DMS53 (cell line): ENCODE measurements at places on chromosomes 1 and 21.

- DNase-seq, result no peak
These were observed 84.9 kb downstream of the PTPN14 start for GRCh38 chr1:214466403-214467077.

DNA sequence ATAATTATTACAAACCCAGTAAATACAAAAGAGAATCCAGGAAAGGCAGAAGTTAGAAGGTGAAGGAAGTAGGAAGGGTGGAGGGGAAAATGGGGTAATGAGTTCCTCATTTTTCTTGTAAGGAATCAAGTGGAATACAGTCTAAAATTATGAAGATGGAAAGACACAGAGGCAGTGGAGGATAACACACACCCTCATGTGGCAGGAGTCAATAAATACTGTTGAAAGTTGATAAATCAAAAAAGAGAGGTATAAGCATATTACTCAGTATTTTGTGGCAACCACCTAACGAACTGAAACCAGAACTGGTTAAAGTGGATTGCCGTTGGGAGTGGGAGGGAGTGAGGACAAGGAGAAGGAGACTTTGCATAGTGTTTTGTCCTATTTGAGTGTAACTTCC is 78.6 kb upstream of the SLC44A3 start:
- no peak for DNase-seq

DNA sequence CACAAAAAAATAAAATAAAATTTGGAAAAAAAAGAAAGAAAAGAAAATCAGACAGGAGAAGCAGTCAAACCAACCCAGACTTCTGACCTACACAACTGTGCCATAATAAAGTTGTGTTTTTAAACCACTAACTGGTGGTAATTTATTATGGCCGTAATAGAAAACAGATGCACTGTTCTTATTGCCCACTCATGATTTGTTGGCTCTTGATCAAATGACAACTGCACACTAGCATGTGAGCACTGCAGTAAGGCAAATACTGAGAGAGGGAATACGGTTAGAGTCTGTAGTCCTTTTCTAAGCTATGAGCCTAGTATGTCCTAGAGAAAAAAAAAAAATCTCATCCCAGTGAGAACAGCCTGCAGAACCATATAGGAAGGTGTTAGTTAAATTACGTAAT is 61.2 kb upstream of the TNR start:
- DNase-seq, result no peak

- DNase-seq, result peak; percentile 14
These were observed 16.9 kb upstream of the IFNGR2 start for GRCh38 chr21:33386222-33386784.

DNA sequence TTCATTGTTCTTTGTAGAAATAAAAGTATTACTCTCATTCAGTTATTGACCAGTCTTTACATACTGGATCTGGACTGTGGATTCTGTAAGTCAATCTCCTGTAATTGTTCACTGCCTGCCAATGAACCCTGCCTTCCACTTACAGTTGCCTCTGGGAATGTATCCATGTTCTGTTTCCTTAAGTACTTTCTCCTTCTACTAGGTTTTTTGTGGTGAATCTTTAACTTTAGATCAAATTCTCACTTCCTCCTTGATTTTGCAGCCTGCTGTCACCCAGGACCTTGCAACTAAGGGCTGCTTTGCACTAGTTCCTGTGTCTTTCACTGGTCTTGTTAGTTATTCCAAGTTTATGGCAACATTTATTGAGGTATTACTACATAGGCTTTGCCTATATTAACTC is 28.2 kb upstream of the ANKRD13C start:
- DNase-seq, result no peak

DNA sequence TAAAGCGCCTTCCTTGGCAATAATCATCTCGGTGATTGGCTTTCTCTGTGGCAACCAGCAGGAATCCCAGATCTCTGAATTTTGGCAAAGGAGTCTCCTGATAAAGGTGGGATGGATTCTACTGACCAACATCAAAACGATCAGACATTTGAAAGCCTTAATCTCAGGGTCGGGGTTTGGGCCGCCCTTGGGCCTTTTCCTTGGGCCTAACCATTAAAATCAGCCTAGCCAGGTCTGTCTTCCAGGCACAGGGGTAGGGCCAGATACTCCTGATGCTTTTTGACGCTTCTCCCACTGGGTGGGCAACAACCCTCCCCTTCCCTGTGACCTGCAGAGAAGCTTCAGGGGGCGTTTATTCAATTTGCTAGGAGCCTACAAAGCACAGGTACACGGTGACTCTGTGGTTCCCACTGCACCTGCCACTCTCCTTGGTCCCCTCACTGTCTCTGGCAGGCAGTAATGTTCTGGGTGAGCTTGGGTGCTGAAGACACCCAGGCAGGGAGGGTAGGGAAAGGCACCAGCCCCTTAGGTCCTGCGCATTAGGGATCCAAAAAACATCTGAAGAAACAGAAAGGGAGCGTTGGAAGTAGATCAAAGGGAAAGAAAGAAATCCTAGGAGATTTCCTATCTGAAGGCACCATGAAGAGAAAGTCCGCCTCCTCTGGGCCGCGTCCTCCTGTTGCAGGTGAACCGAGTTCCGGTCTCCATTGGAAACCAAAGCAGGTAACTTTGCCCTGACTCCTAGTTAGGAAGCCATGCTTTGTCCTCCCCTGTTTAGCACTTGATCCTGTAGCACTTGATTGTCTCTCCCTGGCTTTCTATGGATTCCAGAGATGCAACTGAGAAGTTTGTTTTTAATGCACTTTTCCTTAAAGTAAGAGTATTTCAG is 12.3 kb downstream of the RNU1-2 start:
- DNase-seq, result no peak

GRCh38 chr1:205262731-205263171 is 35.0 kb downstream of the TMCC2 start:
- no peak for DNase-seq

DNA sequence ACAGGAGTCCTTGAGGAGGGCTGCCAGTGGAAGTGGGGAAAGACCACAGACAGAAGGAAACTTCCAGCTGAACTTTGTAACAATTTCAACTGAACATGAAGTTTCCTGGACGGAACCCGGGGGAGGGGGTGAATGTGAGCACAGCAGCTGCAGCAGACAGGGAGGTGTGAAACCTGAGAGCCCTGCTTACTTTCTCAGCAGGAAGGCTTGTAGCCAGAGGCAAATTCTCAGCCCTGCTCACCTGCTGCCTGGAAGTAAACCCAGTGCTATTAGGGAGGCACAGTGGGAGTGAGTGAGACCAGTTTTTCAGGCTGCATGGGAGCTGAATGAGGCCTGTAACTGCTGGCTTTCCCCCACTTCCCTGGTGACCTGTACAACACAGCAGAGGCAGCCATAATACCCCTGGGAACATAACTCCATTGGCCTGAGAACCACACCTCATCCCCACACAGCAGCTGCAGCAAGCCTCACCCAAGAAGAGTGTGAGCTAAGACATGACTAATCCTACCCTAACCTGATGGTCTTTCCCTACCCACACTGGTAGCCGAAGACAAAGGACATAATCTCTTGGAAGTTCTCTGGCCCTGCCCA is 9.6 kb upstream of the SPRR2F start:
- no peak for DNase-seq

DNA sequence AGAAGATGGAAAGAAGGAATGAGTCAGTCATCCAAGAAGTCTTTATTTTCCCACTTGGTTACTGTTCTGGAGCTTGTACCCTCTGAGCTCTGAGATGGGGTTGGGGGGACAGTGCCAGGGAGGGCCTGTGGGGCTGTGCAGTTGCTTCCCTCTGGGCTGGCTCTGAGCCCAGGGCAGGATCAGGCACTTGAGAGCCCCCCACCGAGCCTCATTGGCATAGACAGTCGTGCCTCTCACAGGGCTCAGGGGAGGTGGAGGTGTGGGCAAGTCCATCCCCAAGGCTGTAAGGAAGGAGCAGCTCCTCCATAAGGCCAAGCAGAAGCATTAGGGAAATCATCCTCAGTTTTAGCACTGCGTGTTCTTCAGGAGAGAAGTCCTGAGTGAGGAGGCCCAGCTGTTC is 2.5 kb upstream of the ARL8A start:
- DNase-seq, result no peak

DNA sequence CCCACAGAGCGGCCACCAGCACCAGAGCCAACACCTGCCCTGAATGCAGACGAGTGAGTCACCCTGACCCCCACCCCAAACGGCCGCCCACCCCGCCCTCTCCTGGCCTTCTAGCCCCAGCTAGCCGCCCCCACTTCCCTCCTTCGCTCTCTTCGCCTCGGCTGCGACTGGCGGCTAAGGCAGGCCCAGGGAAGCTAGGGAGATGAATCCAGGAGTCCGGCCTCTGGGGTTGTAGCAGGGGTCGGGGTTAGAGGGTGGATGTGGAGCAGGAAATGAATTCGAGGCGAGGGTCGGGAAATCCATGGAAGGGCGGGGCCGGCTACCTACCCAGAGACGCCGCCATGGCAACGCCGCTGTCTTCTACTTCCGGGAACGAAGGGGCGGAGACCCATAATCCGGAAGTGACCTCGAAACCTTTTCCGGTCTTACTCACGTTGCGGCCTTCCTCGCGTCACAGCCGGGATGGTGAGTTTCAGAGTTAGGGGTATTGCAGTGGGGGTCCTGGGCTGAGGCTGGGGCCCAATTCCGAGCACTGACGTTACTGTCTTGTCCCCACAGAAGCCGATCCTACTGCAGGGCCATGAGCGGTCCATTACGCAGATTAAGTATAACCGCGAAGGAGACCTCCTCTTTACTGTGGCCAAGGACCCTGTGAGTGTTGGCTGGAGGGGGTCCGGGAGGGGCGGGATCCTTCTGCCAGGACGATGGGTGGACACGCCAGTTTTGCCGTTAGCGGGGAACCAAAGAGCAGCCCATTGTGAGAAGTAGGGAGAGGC is at the start of the genes EIF3I and TMEM234:
TSS of gene EIF3I (plus strand) at position 428 of the 776 bp plus-strand sequence. CDS start at position 463, 35 bp downstream.
TSS of gene TMEM234 (minus strand) at position 374 of the 776 bp plus-strand sequence. CDS start at position 343, 31 bp downstream.
- DNase-seq, result peak; percentile 97

GRCh38 chr1:150473659-150474058 is 13.6 kb upstream of the TARS2 start:
- DNase-seq, result no peak

DNA sequence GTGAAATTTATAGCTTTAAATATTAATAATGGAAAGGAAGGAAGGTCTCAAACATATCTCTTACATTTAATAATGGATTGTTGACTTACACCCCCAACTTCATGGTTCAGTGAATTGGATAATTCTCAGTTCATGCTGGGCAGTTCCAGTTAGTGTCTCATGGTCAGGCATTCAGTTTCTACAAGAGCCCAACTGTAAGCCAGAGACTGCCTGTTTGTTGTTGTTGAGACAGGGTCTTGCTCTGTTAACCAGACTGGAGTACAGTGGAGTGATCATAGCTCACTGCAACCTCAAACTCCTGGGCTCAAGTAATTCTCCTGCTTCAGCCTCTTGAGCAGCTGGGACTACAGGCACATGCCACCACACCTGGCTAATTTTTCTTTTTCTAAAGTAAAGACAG is 5.0 kb upstream of the DMAP1 start:
- no peak for DNase-seq

DNA sequence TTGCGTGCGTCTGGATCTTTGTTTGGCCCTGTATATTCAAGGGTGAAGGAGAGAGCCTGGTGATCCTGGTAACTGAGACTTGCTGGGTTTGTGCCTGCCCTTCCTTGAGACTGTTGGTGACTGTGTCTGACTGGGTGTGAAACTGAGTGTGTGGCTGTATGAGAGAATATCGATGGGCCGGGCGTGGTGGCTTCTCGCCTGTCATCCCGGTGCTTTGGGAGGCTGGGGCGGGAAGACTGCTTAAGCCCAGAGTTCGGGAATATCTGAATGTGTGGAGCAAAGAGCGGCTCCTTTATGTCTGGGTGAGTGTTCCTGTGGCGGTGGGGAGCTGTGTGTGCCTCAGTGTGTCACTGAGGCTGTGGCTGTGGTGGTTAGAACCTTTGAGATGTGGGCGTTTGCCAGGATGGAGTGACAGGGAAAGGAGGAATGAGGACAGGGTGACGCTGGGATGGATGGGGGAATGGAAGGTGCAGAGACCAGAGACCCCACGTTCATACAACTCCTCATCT is 2.7 kb upstream of the MARCKSL1 start:
- DNase-seq, result no peak

GRCh38 chr21:45154511-45155508 is 80.4 kb downstream of the ADARB1 start:
- peak; percentile 4 for DNase-seq

DNA sequence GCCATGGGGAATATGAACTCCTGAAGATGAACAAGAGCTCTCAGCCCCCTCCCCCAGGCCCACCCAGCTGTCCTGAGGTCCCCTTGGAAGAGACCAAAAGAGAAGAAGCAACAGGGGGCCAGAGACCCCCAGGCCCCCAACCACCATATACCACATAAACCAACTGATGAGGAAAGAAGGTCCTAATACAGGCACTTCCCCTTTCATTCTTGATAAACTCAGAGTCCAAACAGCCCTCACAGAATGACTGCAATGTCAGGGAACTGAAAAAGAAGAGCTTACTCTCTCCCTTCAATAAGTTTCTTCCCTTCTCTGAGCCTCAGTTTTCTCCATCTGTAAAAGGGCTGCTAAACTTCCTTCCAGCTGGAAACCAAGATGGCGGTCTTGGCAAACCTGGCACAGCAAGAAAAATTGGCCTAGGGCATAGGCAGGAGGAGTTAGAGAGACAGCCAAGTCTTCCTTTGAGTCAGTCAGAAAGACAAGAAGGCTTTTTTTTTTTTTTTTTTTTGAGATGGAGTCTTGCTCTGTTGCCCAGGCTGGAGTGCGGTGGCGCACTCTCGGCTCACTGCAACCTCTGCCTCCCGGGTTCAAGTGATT is 90.5 kb downstream of the VWA5B1 start:
- DNase-seq, result no peak

DNA sequence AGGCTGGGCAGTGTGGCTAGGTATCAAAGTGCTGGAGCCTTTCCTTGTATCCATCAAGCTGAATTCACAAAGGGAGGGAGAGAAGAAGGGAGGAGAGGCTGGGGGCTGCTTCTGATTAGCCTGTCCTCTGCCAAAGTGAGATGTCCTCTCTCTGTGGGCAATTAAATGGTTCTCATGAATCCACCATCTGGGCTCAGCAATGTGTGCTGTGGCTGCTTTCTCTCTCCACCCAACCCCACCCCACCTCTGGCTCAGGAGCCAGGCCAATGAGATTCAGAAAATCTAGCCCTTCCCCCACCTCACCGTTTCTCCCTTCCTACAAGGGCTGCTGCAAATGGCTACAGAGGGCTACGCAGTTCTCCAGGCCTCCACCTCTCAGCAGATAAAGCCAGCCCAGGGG is 154.6 kb downstream of the TENT5C start:
- no peak for DNase-seq

GRCh38 chr1:239389703-239390102 is 3.3 kb downstream of the CHRM3 start:
- DNase-seq, result peak; percentile 12

- no peak for DNase-seq
These were observed 13.5 kb upstream of the RNF186 start for GRCh38 chr1:19828546-19828945.

- peak; percentile 20 for DNase-seq
These were observed 301.2 kb downstream of the DUSP10 start for GRCh38 chr1:221440658-221441057.

GRCh38 chr1:104294259-104294658 is 544.6 kb downstream of the AMY1C start:
- no peak for DNase-seq

GRCh38 chr21:16587141-16587581 is 857.4 kb downstream of the USP25 start:
- peak; percentile 91 for DNase-seq

DNA sequence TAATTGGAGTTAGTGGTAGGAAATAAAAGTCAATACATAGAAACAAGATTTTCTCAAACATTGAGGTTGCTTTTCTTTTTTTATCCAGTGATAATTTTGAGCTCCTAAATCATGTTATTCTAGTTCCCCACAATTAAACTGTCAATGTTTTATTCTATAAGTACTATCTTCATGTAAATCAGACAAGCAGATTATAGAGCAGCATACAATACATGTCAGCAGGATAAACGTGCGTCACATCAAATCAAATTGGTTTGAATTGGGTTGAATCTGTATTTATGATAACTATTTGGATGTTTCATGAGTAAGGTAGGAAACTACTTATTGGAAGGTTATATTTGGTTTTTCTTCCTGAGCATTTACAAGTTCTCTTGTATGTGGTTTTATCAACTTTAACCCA is 2028.7 kb downstream of the NCAM2 start:
- DNase-seq, result no peak
